ENCODE measurements at places on chromosomes 6 and 20.

GRCh38 chr6:145548933-145549648 lies 186.2 kb downstream of the EPM2A start:
- no peak for DNase-seq

- DNase-seq = no peak
These were observed 11.7 kb downstream of the ARFGEF2 start for GRCh38 chr20:48933017-48933766.

DNA sequence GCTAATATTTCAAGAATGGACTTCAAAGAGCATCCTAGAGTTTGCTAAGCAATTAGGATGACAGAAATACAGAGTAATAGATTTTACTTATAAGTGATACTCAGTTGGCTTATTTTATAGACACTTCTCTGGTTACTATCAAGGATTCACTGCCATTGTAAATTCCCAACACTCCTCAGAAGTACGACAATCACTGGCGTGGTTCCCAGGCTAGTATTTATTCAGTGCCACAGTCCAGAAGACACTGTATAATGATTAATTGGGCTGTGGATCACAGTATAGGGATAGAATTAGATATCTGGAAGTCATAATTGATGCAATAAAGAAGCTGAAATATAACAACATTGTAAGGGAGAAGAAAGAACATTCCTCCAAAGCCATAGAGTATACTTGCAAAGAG lies 15.7 kb downstream of the MANEA start:
- no peak for DNase-seq

GRCh38 chr6:13485923-13486562 lies 1.4 kb downstream of the GFOD1 start:
- no peak for DNase-seq

DNA sequence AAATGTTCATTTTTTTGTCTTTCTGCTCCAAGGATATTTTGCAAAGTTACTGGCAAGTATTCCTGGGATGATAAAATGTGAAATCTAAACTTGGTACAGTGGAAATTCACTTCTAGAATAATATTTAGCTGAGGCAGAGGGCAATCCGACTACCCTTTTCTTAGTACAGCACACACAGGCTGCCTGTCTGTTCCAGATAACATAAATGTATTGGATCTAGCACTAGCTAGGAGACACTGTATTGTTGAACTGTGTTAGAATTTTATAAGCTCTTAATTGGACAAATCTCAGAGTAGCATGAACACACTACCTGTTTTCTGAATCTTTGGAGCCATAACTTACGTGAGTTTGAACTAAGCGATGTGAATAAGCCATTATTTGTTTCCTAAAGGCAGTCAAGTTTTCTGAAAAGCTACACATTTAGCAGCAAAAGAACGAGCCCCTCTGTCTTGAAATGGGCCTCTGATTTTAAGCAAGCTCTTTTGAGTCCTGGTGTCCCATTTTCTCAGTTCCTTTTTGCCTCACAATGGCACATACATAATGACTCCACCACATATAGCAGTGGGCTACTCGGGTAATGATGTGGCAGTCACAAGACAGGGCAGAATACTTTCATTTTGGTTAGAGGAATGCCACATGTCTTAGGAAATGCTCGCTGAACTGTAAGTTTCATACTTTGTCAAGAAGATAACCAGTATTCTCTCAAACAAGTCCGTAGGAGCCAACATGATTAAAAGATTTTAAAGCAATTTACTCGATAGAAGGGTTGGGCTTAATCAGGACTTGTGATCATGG lies 116.5 kb upstream of the ESR1 start:
- no peak for DNase-seq

DNA sequence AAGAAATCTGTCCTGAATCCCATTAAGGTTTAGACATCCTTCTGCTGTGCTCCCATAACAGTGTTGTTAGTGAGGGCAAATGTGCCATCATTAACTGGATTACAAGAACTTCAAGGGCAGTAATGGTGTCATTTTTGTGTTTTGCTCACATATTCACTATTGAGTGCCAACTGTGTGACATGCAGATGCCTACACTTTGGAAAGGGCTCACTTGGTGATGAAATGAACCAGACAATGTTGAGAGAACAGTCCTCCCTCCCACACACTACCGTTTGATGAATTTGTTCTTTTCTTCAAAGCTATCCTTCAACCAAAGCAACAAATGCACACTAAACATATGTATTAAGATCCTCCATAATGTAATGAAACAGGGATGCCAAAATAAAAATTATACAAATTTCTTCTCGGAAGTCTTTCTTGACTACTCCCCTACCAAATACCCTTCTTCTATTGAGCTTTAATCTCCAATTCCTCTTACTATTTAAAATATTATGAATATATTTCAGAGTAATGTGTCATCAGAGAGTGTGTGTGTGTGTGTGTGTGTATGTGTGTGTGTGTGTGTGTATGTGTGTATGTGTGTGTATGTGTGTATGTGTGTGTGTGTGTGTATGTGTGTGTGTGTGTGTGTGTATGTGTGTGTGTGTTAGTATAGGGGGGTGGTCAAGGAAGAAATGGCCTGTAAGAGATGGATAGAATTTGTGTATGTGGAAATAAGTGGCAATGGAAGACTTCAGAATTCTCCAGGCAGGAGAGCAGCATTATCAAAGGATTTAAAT lies 92.3 kb upstream of the ENPP5 start:
- no peak for DNase-seq
